ENCODE measurements at places on chromosomes 11 and 22.

DNA sequence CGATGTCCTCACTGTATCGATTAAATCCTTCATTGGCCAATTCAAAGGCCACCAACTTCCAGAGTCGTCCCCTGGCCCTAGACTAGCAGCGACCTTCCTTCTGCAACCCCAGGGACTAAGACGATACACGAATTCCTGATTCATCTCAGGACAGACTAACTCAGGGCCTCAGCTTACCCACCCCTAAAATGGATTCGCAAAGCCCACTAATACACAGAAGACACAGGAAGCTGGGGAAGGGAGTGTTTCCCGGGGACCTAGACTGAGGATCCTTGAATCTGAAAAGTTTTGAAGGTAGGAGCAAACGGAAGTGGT, 509 bp downstream of the LAMTOR1 start:
- DNase-seq, result no peak

DNA sequence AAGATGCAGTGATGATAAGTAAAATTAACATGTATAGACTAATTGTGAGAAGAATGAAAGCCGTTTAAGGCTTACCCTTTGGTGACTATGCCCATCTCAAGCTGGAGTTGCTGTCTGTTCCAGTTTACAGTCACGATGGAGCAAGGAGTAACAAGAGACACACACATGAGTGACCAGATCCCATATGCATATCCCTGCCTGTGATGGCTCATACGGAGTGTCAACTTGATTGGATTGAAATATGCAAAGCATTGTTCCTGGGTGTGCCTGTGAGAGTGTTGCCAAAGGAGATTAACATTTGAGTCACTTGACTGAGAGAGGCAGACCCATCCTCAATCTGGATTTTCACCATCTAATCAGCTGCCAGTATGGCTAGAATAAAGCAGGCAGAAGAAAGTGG, 786.8 kb downstream of the FAM181B start:
- no peak for DNase-seq

- DNase-seq, result no peak
Measured at GRCh38 chr11:92101920-92102319, 122.7 kb upstream of the FAT3 start.

- no peak for DNase-seq
Measured at GRCh38 chr11:116615211-116615865, 157.4 kb downstream of the BUD13 start.

- DNase-seq, result no peak
Measured at GRCh38 chr11:17462940-17463339, 13.7 kb downstream of the ABCC8 start.

- DNase-seq, result no peak
Measured at GRCh38 chr22:24728790-24729637, 45.5 kb downstream of the PIWIL3 start.

- DNase-seq, result no peak
Measured at GRCh38 chr11:3138178-3139085, 26.7 kb downstream of the OSBPL5 start.

DNA sequence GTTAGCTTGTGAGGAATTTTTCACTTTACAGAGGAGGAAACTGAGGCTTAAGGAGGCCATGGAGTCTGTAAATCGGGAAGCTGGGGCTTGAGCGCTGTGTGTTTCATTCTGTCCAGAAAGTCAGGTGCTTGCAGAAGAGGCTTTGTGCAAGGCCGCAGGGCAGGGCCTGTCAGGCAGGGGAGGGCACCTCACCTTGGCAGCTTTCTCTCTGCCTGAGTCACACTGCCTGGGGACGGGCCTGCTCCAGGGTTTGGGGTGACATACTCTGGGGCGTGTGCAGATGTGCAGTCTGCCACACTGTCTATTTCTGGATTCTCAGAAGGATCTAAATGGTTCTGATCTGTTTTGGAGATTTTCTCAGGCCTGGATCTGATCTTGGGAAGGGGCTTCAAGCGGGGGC, 8.4 kb downstream of the INCENP start:
- DNase-seq, result no peak

- DNase-seq, result no peak
Measured at GRCh38 chr22:45698094-45698493, 26.5 kb downstream of the ATXN10 start.

DNA sequence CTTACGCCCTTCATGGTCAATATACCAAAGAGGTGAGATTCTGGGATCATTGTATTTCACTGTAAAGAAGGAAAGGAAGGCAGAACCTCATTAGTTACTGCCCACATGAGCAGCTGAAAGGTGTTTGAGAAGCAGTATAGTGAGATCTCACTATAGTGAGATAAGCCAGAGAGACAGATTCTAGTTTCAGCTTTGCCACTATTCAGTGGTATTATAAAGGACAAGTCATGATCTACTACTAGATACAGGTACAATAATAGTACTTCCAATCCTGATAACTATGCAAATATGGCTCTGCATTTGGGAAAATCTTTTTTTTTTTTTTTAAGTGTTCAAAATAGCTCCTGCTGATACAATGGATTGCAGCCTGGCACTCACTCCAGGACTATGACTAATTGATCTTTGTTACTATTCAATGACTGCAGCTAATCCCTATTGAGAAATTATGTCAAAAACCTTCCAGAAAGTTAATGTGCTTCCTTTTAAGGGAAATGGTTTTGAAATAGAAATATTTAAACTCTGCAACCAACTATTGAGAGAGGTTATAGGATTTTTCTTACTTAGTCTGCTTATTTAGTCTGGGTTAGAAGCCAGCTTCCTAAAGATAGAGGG, 8.3 kb upstream of the DLAT start:
- DNase-seq, result no peak

DNA sequence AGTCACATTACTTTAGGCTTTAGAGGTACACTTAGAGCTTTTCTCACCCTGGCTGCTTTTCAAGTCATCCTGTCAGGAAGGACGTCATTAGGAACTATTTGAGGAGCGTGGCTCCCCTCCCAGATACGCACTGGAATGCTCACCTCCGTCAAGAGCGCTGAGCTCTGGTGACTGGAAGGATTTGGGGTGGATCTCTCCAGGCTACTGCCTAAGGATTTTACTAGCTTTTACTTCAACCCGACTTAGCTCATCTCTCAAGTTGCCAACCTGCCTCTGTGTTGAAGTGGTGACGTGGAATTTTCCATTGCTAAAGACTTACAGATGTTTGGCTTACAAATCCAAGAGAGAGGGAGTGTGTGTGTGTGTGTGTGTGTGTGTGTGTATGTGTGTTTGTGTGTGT, 355.3 kb upstream of the CCDC90B start:
- no peak for DNase-seq

DNA sequence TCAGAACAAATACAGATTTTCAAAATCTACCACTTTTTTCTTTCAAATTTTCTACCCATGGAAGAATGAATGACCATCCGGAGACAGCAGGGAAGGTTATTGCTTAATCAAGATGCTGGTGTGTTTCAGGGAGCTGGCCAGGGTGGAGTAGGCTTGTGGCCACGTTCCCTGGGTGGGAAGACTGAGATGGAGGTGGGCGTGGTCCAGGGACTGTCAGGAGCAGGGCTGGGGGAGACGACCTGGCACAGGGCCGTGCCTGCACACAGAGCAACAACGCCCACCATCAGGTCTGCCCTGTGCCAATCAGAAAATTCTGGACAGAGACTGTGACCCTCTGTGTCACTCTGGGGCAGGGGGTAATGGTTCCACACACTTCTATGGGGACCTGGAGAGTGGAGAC, 7.1 kb upstream of the APOBEC3H start:
- DNase-seq, result no peak

DNA sequence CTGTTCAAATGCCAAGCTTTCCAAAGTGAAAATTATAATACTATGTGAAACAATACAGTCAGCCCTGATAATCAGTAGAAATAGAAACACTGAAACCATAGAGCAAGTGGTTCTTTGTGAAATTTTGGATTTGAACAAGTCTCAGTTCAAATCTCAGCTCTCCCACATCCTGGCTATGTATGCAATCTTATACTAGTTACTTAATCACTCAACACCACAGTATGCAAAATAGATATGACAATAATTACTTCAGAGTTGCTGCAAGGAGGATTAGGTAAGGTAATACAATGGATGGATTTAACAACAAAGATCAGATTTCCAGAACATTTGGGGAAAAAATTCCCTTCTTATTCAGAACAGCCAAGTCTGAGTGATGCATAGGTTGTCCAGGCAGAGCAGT, 851.8 kb upstream of the CCDC90B start:
- DNase-seq, result no peak

DNA sequence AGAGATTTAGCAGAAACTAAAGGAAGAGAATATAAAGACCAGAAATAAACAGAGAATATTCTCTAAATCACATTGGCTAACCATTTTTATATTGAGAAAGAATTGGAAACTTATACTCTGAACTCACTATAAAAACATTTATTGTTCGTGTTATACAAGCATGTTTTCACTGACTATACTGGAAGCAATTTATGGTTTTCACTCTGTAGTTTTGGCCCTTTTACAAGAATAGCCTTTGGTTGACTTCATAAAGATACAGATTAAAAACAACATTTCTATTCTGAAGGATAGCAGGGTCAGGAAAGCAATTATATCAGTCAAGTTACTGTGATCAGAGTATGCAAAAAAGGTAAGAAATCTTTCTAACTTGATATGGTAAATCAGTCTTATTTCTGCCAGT, 965.7 kb upstream of the FAT3 start:
- DNase-seq, result no peak

- DNase-seq, result no peak
Measured at GRCh38 chr11:34439610-34440198, 970 bp downstream of the CAT start.

- no peak for DNase-seq
Measured at GRCh38 chr11:70483077-70483861, 84.9 kb downstream of the CTTN start.

DNA sequence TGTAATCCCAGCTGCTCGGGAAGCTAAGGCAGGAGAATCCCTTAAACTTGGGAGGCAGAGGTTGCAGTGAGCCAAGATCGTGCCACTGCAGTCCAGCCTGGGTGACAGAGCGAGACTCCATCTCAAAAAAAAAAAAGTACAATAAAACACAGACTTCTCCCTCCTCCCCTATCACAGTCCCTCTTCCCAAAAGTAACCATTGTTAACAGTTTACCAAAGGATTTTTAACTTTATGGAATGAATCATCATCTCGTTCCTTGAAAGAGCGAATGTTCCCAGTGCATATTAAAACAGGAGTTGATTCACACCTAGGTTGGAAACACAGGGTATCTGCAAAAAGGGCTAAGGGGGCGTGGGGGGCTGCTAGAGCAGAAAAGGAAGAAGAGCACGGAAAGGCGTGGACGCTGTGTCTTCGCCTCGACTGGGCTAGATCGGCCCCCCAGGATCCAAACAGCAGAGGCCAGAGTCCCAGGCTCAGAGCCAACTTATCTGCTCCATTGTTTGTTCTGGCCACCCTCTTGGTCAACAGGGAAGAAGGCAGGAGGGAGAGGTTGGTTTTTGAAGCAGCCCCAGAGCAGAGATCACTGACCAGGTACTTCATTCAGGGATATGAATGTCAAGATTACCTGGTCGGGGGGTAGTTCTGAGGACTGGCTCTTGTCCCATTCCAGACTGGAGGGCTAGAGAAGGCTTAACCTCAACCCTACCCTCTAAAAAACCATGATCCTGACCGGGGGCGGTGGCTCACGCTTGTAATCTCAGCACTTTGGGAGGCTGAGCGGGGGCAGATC, 2.1 kb upstream of the AHNAK start:
- DNase-seq, result no peak

- DNase-seq, result no peak
Measured at GRCh38 chr11:14018441-14018840, 55.9 kb downstream of the SPON1 start.

- DNase-seq, result no peak
Measured at GRCh38 chr11:1370186-1371025, 19.3 kb upstream of the BRSK2 start.

- DNase-seq, result no peak
Measured at GRCh38 chr11:102256251-102256650, 61.0 kb upstream of the BIRC3 start.

GRCh38 chr22:37144180-37144554, 5.5 kb downstream of the IL2RB start:
- no peak for DNase-seq

GRCh38 chr11:97202613-97203292, 812.9 kb downstream of the JRKL start:
- DNase-seq, result no peak

DNA sequence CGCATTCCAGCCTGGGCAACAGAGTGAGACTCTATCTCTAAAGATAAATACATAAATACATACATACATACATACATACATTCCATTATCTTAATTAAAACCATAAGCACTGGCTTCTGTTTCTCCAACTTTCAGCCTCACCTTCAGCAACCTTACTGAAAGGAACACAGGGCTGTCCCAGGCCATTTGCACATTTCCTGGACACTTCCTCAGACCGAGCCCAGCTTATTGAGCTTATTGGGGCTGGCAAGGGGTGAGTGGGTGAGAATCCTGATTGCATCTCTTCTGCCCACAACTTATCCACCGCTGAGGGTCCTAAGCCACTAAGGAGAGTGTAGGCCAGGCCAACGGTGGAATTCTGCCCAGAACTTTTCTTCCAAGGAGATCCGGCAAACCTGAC, 16.5 kb upstream of the LRP5 start:
- DNase-seq, result no peak

DNA sequence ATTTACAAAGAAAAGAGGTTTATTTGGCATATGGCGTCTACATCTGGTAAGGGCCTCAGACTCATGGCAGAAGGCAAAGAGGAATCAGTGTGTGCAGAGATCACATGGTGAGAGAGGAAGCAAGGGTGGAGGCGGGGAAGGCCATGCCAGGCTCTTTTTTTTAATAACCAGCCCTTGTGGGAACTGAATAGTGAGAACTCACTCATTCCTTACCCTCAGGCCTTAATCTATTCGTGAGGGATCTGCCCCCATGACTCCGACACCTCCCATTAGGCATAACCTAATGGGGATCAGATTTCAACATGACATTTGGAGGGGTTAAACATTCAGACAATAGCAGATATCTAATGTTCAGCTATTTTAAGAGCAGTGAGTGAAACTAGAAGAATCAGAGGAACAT, 55.7 kb downstream of the ATM start:
- DNase-seq, result no peak

DNA sequence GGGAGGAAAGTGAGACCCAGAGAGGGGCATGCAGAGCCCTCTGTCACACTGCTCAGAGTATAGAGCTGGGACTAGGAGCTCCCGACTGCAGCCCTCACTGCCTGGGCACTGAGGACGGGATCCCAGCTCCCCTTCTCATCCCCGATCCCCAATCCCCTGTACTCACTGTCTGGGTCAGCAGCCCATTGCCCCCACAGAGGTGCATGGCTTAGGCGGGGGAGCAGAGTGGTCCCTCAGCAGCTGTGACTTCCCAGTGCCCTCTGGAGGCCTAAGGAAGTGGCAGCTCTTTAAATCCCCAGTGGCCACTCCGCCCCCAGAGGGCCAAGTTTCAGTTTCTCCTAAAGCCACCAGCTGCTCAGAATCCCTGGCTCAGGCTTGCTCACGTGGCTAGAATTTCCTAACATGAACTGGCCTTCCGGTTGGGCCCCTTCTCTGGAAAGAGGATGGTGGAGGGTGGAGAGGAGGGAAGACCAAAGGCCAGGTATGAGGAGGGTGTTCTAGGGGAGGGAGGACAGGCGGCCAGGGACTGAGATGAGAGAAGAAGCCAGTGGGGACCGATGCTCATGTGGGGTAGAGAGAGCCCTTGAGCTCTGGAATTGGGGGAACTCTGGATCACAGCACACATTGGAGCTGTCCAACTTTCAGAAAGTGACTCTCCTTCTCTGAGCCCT, at the start of gene BATF2:
Gene BATF2 (minus strand): TSS at position 262 of the 671 bp plus-strand sequence. CDS start 57 bp downstream, at position 205.
- no peak for DNase-seq
